Stimulated activated CD8-positive, alpha-beta memory T cell treated with anti-CD3 and anti-CD28 coated beads, Interleukin-15, amount 100 ng/mL, for 48 hours (primary cell): ENCODE measurements at places on chromosomes 3 and 15.

DNA sequence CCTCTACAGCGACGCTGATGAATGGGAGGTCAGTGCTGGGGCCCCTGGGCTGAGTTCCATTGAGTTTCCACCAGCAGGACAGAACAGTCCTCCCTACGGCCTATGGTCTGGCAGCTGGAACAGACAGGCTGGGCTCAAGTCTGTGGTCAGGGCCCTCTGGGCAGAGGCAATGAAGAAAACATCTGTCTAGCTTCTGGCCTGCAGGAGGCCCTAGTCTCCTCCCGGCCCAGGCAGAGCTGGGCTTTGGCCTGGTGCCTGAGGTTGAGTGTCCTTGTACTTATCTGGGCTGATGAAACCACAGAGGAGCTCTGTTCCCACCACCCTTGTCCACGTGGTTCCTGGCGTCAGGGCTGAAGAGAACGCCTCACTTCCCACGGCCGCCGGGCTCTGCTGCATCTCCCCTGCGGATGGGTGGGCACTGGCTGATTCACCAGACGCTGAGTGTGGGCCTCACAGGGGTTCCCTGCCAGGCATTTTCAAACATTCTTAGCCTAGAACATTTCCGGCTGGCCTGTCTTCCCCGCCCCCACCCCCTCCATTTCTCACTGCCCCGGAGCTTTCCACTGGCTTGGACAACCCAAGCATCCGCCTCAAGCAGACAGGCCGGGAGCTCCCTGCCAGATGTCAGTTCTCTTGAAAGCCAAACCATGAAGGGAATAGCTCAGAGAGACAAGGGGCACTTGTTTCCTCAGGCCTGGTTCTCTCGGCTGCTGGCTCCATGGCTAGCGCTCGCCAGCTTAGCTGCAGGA, 20.3 kb downstream of the PPCDC start:
- DNase-seq, result no peak

DNA sequence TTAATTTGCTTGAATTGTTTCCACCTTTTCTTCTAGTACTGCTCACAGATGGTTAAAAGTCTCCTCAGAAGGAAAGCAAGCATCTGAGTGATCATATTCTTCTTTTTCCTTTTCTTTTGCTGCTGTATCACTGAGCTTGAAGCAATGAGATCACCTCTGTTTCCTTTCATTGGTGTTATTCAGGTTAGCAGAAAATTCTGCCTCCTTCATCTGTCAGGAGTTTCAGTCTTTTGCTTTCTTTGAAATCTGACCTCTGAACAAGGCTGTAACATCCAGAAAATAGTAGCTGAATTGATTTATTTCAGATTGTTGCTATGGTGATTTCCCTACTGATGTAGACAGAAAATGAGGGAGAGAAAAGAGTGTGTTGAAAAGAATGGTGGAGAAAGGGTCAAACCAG, 343.0 kb downstream of the MFSD1 start:
- DNase-seq, result no peak

DNA sequence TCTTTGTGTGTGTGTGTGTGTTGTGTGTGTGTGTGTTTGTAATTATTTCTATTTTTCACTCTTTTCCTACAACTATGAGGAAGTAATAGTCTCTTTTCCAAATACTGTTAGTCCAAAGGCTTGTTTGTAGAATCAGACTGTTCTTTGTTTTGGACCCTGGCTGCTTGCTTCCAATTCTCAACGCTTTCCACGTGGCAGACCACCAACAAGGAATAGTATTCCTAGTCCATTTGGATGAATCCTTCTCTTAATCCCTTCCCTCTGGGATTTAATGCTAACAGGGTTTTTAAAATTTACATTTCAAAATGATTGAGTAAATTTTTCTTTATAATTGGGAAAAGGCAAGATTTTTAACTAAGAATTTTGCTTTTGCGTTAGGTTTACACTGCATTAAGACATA, 62.7 kb downstream of the ADAMTSL3 start:
- DNase-seq, result no peak

DNA sequence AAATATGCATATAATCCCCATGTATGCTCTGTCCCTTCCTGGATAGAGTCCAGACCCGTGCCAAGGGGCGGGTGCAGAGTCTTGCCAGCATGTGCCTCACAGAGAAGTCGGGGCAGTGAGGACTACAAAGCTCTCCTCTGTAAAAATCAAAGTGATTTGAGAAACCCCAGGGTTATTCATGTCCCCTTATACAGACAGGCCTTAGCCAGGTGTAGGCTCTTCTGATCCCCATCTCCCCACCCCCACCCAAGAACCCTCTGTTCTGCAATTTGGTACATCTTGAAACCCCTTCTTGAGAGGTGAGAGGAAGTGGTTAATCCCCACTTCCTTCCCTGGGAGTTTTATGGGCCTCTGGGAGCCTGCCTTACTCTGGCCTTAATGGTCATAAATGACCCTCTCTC, 24.7 kb downstream of the TRIM71 start:
- DNase-seq, result no peak

DNA sequence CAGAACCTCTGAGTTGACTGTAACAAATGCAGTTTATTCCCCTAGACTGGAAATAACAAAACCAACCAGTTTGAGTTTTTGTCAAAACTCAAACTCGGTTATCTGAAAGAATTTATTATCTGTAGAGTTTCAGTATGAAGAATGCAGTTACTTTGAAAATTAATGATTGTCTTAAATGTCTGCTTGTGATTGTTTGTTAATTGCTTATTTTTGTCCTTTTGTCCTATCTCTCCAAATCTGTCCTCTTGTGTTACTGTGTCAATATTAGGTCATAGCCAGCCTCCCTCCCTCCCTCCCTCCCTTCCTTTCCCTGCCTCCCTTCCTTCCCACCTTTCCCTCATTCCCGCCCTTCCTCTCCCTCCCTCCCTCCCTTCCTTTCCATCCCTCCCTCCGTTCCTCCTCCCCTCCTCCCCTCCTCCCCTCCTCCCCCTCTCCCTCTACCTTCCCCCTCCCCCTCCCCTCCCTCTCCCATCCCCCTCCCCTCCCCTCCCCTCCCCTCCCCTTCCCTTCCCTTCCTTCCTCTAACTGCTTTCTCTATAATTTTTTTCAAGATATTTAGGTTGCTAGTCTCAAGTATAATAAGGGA, 153.5 kb downstream of the FNDC3B start:
- no peak for DNase-seq
